Left cardiac atrium (tissue), 4 donors: ENCODE measurements at places on chromosomes 7 and 10. TPM values are rescaled to one million over a fixed set of nuclear protein-coding genes. Genes with fewer than 3 reads are reported as not detected.

ASB10 gene
- 8.2 TPM for total RNA-seq

OR2A5 gene
- not detected for total RNA-seq

ADRA2A gene
- total RNA-seq: 4.3 TPM

PLXNA4 gene
- 30.1 TPM for total RNA-seq

RFC2 gene
- total RNA-seq: 14.3 TPM

STX1A gene
- 2.6 TPM for total RNA-seq

RNF32 gene
- total RNA-seq: 0.56 TPM

LMBR1 gene
- 39.4 TPM for total RNA-seq

C10orf71 gene
- total RNA-seq: 54.1 TPM

ABCC2 gene
- 0.53 TPM for total RNA-seq

UPK3BL2 gene
- 3.1 TPM for total RNA-seq

HIBADH gene
- 52.4 TPM for total RNA-seq

ABLIM1 gene
- 292 TPM for total RNA-seq

SCIN gene
- 1.3 TPM for total RNA-seq

NUB1 gene
- 30.6 TPM for total RNA-seq

ASIC3 gene
- 4.2 TPM for total RNA-seq
